ENCODE measurements at places on chromosomes 5 and 9. TPM values are rescaled to one million over a fixed set of nuclear protein-coding genes. Genes with fewer than 3 reads are reported as not detected.

GRCh38 chr5:56757077-56757476 lies 58.3 kb upstream of the MAP3K1 start:
- no peak for DNase-seq

- DNase-seq, result no peak
Observed at GRCh38 chr9:95907794-95908193, 32.3 kb downstream of the ERCC6L2 start.

HAND1 gene
- total RNA-seq, result not detected

DBN1 gene
- 339 TPM for total RNA-seq

DNA sequence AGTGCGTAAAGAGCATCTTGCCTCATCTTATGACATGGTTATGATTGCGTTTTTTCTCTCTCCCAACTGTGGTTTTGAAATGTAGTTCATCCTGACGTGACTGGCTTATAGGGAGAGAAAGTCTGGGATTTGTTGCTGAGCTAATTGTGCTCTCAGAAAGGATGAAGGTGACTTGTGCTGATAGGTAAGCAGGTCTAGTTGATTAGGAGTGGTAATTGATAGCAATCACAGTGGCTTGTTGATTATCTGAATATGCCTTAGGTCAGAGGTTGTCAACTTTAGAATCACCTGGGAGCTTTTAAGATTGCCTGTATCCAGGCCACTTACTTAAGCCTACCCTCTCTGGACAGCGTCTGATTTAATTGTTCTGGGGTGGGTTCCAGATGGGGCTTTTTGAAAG lies 117.8 kb downstream of the TLE4 start:
- DNase-seq, result no peak

GRCh38 chr5:179436321-179437122 lies 91.3 kb upstream of the ADAMTS2 start:
- DNase-seq, result no peak

SFXN1 gene
- 97.2 TPM for total RNA-seq

ZNF483 gene
- 46.8 TPM for total RNA-seq

All from H9 (cell line).